ENCODE measurements at places on chromosomes 4 and X.
A peak's percentile ranks its signal among the peaks of the same experiment; 100 is the strongest.

DNA sequence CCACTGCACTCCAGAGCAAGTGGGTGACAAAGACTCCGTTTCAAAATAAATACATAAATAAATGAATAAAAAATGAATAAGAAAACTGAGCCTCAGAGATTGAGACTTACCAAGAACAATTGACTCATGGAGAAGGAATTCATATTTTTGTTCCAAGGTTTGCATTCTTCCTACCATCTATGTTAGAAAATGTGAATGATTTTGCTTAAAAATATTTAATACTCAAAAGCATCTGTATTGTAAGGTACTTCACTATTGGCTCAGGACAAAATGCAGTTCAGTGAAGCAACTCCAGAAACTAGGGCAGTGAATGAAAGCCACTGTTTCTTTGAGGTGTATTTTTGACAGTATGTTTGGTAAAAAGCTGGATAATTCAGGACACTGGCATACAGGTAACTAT is 54.1 kb downstream of the XAGE2 start:
- no peak for DNase-seq
- no peak overlapping the region for H3K27ac ChIP-seq
- H3K4me3 ChIP-seq = no peak overlapping the region
- H3K36me3 ChIP-seq = no peaks in the 10 kb centered on the region
- H3K27me3 ChIP-seq = peaks cover 15% of the 10 kb centered on the region
- no peaks in the 10 kb centered on the region for H3K4me1 ChIP-seq

DNA sequence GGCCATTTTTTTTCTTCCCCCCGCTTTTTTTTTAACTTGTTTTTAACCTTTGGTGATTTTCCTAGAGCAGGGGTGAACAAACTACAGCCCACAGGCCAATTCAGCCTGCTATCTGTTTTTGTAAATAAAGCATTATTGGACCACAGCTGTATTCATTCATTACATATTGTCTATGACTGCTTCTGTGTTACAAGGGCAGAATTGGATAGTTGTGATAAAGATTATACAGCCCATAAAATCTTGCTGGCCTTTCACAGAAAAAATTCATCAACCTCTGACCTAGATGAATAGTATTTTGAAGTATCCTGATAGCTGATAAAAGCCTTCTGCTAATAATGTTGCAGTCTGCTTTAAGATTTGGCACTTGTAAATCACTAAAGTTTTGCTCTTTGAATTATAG is 63.4 kb downstream of the SMAD1 start:
- no peaks in the 10 kb centered on the region for H3K4me1 ChIP-seq
- H3K4me3 ChIP-seq = no peak overlapping the region
- H3K36me3 ChIP-seq = no peaks in the 10 kb centered on the region
- no peaks in the 10 kb centered on the region for H3K27me3 ChIP-seq
- no peak for DNase-seq

DNA sequence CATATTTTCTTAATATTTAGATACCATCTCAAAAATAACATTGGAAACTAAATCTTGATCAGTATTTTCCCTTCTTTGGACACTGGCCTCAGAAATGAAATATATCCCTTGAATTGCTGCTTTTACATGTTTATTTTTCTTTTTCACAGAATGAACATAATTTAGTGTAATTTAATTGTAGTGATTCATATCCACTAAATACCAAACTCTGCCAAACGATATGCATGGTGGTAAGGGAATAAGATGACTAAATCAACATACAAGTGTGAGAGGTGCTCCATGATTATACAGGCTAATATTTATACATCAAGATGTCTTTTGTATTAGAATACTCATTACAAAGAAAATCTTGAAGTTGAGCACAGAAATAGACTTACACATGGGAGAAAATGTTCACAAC is 216.8 kb upstream of the PACRGL start:
- no peaks in the 10 kb centered on the region for H3K27me3 ChIP-seq
- H3K36me3 ChIP-seq = no peaks in the 10 kb centered on the region
- no peak overlapping the region for H3K27ac ChIP-seq
- no peak for DNase-seq
- no peak overlapping the region for H3K4me3 ChIP-seq

GRCh38 chr4:97548943-97549583 is 594.2 kb downstream of the STPG2 start:
- H3K4me1 ChIP-seq = no peaks in the 10 kb centered on the region
- H3K27ac ChIP-seq = no peak overlapping the region
- no peak overlapping the region for H3K4me3 ChIP-seq
- no peaks in the 10 kb centered on the region for H3K36me3 ChIP-seq

- H3K4me3 ChIP-seq = no peak overlapping the region
- DNase-seq = no peak
- no peaks in the 10 kb centered on the region for H3K4me1 ChIP-seq
Observed at GRCh38 chrX:118795528-118796280, 27.9 kb upstream of the ZCCHC12 start.

DNA sequence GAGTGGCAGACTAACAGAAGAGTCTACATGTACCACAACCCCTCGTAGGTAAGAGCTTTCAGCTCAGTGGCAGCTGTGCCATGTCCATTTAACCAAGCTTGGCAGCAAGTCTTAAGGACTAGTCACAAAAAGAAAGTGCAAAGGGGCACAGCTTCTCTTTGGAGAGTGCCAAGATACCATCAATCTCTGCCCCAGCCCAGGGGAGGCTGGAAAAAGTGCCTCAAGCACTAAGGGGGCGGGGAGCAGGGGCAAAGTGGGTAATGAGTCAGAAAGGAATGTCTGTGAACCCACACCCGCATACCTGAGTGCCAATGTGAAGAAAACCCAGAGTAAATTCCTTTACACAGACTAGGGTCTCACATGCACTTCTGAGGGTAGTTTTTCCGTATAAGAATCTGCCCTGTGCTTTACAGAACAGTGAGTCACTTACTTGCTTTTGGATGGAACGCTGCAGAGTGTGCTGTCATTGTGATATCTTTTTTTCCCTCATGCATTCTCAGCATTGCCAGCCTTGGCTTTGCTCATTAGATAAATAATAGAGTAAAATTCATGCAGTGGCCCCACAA is 219.8 kb downstream of the ZNF674 start:
- no peak overlapping the region for H3K27ac ChIP-seq
- no peak for DNase-seq
- no peaks in the 10 kb centered on the region for H3K4me1 ChIP-seq
- no peak overlapping the region for H3K4me3 ChIP-seq

GRCh38 chr4:105605493-105605892 is 53.1 kb downstream of the ARHGEF38 start:
- no peaks in the 10 kb centered on the region for H3K36me3 ChIP-seq
- no peak overlapping the region for H3K27ac ChIP-seq
- no peaks in the 10 kb centered on the region for H3K4me1 ChIP-seq

DNA sequence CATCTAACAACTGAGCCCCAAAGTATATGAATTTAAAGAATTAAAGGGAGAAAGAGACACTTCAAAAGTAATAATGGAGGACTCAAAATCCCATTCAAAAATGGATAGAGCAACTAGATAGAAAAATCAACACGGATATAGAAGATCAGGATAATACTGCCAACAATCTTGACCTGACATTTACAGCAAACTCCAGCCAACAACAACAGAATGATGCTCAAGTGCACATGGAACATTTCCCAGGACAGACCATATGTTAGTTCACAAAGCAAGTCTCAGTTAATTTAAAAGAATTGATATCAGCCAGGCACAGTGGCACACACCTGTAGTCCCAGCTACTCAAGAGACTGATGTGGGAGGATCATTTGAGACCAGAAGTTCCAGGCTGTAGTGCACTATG is 72.0 kb upstream of the SMARCAD1 start:
- no peak for DNase-seq
- H3K36me3 ChIP-seq = no peaks in the 10 kb centered on the region
- no peak overlapping the region for H3K4me3 ChIP-seq
- H3K4me1 ChIP-seq = no peaks in the 10 kb centered on the region
- no peak overlapping the region for H3K27ac ChIP-seq
- no peaks in the 10 kb centered on the region for H3K27me3 ChIP-seq

DNA sequence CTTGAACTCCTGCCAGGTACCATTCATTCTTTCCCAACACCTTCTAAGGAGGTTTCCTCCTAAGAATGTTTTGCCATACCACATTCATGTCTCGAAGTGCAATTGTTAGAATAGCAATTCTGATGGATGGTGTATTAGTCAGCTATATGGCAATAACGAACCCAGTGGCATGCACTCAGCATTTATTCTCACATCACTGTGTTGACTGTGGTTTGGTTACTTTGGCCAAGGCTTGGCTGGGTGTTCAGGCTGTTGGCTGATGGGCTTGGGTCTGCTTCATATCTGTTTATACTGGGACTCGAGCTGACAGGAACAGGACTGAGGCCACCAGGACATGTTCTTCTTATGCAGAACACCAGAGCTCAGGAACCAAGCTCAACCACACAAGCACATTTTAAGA is 31.7 kb downstream of the PSAPL1 start:
- no peaks in the 10 kb centered on the region for H3K4me1 ChIP-seq
- no peak for DNase-seq
- H3K27me3 ChIP-seq = peaks cover 9% of the 10 kb centered on the region
- H3K36me3 ChIP-seq = no peaks in the 10 kb centered on the region
- no peak overlapping the region for H3K4me3 ChIP-seq

DNA sequence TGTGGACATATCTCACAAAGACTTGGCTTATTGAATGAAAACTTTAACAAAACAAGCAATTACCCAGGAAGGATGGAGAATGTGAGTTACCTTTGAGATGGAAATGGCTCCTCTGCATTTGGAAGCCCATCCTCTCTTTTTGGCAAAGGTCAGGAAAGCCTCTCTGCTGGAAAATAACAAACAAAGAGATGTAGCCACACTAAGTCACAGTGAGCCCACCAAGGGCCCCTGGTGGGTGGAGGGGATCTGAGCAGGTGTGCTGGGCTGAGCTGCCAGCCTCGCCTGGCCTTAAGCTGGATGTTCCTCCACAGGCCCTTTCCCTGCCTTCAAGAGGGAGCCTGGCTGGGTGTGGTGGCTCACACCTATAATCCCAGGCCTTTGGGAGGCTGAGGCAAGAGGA is 269.2 kb downstream of the HNRNPD start:
- H3K27ac ChIP-seq = no peak overlapping the region
- no peak for DNase-seq
- H3K27me3 ChIP-seq = peaks cover 20% of the 10 kb centered on the region
- no peak overlapping the region for H3K4me3 ChIP-seq

DNA sequence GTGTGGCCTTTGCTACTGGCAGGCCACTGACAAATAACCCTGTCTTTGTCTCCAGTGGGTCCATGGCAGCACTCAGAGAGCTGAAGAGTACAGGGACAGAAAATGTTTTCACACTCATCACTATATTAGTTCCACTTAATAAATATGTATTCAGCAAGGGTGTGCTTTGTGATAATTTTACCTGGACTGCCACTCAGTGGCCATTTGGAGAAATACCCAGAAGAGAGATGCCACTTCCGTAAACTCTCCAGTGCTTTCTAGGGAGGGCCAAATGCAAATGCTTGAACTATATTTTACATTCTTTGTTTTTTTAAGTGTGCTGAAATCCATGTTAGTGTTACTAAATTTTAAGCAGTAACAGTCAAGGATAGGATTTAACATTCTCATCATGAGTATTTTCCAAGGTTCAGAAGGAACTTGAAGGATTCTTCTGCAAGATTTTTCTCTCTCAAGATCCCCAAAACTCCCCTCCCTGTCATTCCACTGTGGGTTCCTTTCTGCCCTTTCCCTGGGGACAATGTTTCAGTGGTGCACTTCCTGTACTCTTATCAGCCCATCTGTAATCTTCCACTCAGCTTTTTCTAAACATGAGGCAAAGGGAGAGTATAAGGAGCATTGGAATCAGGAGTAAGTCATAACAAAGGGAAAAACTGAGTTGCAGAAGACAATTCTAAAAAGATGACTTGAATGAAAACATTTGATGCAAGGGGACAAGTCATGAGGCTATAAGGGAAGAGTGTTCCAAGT is 46.0 kb downstream of the TFDP3 start:
- H3K4me1 ChIP-seq = no peaks in the 10 kb centered on the region
- H3K27me3 ChIP-seq = peaks cover 11% of the 10 kb centered on the region
- no peak overlapping the region for H3K4me3 ChIP-seq
- no peaks in the 10 kb centered on the region for H3K36me3 ChIP-seq

DNA sequence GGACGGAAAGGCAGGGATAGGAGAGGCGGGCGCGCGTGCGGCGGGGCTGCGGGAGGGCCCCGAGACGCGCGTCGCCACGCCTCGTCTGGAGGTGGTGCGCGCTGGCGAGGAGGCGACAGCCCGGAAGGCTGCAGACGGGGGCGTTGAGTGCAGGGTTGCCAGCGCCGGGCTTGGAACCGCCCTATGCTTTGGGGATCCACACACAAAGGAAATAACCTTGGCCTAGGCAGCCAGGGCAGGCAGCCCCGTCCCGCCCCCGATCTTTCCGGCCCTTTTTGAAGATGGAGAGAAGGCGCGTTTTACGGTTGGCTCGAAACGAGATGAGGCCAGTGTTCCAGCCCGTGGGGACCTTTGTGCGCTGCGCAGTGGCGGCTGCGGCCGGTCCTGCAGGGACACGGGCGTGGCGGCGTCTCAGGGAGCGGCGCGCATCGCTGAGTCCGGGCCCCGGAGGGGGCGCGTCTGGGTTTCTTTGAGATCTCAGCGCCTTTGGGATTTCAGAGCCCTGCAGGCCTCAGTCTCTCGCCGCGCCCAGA is 50.8 kb upstream of the TRIM2 start:
- peak; percentile 68 for DNase-seq
- H3K36me3 ChIP-seq = peaks cover 1% of the 10 kb centered on the region
- H3K4me3 ChIP-seq = peak overlapping the region; percentile 89
- H3K4me1 ChIP-seq = peaks cover 29% of the 10 kb centered on the region

GRCh38 chr4:184826691-184827270 is 1.0 kb upstream of the ACSL1 start:
- peak; percentile 75 for DNase-seq
- H3K27me3 ChIP-seq = no peaks in the 10 kb centered on the region
- H3K36me3 ChIP-seq = peaks cover 29% of the 10 kb centered on the region
- peaks cover 50% of the 10 kb centered on the region for H3K4me1 ChIP-seq
- H3K4me3 ChIP-seq = peak overlapping the region; percentile 88

DNA sequence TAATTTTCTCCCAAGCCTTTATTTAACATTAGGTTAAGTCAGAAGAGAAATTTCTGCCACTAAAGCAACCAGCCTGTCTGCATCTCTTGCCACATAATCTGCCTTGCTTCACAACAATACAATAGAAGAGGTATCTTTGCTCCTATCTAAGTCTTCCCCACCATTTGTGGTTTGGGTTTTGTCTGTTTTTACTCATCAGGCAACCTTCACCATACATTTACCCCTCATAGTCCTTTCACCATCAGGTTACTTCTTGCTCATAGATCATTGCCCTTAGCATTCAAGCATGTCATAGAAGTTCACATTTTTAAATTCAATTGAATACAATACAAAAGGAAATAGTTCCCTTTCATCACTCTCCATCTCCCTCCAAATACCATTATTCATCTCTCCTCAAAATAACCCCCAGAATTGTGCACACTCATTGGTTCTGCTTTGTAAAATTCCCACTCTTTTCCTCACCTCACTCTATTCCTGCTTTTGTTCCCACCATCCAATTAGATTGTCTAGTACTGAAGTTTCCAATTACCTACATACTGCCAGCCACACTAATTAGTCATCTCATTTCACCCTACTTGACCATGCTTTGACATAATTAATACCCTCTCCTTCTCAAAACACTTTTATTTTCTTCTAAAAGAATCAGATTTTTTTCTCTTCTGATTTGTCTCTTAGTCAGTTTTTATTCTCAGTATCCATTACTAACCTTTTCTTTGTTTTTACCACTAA is 1957.0 kb upstream of the AGA start:
- no peak overlapping the region for H3K4me3 ChIP-seq
- no peaks in the 10 kb centered on the region for H3K27me3 ChIP-seq
- H3K4me1 ChIP-seq = no peaks in the 10 kb centered on the region
- DNase-seq = no peak
- H3K27ac ChIP-seq = no peak overlapping the region

- H3K4me1 ChIP-seq = peaks cover 14% of the 10 kb centered on the region
- no peak for DNase-seq
- no peak overlapping the region for H3K4me3 ChIP-seq
- H3K36me3 ChIP-seq = peaks cover 2% of the 10 kb centered on the region
- peak overlapping the region; percentile 97 for H3K27ac ChIP-seq
Observed at GRCh38 chr4:47483745-47484144, 1.3 kb upstream of the ATP10D start.
